CD4-positive, alpha-beta T cell treated with Interferon alpha-2 for 1 hour (primary cell): ENCODE measurements at places on chromosomes 13 and 19.

DNA sequence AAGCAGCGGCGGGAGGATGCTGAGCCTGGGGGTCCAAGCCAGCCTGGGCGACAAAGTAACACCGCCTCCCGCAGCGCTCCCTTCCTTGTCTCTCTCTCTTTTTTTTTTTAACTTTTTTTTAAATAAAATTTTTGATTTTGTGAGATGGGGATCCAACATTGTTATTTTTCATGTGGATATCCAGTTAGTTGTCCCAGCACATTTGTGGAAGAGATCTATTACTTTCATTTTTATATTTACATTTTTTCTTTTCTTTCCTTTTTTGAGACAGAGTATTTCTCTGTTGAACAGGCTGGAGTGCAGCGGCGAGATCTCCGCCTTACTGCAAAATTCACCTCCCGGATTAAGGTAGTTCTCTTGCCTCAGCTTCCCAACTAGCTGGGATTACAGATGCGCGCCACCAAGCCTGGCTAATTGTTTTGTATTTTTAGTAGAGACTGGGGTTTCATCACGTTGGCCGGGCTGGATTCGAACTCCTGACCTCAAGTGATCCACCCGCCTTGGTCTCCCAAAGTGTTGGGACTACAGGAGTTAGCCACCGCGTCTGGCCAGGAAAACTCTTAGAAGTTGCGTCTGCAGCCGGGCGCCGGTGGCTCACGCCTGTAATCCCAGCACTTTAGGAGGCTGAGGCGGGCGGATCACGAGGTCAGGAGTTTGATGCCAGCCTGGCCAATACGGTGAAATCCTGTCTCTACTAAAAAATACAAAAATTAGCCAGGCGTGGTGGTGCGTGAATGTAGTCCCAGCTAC, 19.4 kb downstream of the ZNF816 start:
- no peak for DNase-seq

DNA sequence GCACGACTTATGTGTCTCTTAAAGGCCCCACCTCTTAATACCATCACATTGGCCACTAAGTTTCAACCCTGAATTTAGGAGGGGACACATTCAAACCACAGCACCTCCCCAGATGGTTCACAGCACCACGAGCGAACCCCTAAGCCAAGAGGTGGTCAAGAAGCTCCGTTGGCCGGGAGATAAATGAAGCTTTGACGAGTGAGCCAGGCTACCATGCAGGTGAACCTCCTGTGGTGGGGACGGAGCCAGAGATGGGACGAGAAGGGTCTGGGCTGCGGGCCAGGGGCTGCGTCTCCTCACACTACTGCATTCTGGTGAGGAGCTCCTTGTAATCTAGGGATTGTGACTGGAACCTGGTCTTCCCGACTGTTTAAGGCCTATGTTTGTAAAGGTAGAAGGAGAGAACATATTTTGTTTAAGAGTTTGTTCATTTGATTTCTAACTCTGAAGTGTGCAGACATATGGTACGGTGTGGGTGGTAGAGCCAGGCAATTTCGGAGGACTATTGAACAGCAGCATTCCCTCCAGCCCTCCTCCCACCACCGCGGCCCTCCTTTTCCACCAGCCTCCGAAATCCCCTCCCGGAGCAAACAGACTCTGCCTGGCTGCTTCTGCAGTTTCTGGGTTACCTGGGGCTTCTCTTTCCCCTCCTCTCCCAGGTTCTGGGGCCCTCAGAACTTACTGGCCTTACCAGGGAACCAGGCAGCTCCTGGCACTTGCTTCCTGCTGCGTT, 31.3 kb downstream of the SIAH3 start:
- DNase-seq: no peak

DNA sequence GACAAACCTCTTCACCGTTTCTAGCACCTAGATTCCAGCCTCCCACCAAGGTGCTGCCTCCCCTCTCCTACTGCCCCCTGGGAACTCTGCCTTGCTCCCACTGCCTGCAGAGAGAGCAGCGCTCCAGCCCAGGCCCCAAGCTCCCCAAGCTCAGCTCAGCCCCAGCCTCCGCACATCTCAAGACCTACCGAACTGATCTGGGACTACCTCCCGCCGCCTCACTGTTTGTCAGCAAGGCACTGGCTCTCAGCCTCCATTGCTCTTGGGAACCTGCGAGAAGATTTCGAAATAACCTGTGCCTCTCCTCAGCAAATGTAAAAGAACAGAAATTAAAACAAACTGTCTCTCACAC, 92.4 kb upstream of the GPR183 start:
- no peak for DNase-seq

GRCh38 chr13:107767119-107767518, 448.2 kb downstream of the LIG4 start:
- no peak for DNase-seq

- peak; percentile 25 for DNase-seq
Observed at GRCh38 chr19:6590258-6590826, 608 bp downstream of the CD70 start.

DNA sequence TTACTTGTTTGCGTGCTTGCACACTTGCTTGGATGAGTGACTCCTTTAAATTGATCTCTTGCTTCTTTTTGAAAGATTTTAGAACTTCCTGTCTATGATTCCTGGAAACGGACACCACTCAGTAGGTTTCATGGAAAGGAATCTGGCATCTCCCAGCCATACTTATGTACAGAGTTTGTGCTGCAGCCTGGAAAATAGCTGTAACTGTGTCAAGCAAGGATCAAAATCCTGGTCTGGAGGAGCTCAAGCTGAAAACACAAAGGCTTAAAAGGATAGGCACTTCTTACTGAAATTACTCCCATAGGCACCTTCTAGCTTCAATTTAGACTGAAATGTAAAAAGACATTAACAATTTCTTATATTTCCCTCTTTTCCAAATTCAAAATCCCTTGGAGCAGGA, 1.4 kb upstream of the FREM2 start:
- DNase-seq: no peak

GRCh38 chr13:74229242-74229641, 95.0 kb upstream of the KLF12 start:
- no peak for DNase-seq

DNA sequence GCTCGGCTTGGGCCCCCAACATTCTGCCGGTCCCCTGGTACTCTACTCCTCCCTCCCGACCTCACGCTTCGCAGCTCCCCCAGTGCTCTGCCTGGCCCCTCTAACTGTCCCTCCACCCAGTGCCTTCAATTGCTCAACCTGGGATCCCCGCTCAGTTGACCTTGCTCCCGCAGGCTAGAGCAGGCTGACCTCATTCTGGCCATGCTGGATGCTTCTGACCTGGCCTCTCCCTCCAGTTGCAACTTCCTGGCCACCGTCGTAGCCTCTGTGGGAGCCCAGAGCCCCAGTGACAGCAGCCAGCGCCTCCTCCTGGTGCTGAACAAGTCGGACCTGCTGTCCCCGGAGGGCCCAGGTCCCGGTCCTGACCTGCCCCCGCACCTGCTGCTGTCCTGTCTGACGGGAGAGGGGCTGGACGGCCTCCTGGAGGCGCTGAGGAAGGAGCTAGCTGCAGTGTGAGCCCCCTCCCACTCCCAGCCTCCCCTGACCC, 3.6 kb downstream of the GTPBP3 start:
- DNase-seq: no peak

DNA sequence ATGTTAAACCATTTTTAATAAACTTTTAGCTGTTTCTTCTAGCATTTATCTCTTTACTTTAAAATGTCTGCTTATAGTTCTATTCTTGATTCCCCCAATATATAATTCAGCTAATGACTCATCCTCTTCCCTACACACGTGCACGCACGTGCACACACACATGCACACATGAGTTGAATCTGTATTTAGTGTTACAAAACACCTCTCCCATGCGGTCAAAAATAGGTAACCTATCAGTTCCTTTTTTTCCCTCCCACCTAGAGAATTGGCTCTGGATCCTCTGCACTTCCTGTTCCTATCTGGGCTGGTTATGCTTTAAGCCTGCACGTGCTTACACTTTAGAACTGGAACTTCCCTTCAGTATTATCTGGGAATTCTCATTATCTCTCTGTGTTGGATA, 144.1 kb downstream of the PAN3 start:
- DNase-seq: no peak

DNA sequence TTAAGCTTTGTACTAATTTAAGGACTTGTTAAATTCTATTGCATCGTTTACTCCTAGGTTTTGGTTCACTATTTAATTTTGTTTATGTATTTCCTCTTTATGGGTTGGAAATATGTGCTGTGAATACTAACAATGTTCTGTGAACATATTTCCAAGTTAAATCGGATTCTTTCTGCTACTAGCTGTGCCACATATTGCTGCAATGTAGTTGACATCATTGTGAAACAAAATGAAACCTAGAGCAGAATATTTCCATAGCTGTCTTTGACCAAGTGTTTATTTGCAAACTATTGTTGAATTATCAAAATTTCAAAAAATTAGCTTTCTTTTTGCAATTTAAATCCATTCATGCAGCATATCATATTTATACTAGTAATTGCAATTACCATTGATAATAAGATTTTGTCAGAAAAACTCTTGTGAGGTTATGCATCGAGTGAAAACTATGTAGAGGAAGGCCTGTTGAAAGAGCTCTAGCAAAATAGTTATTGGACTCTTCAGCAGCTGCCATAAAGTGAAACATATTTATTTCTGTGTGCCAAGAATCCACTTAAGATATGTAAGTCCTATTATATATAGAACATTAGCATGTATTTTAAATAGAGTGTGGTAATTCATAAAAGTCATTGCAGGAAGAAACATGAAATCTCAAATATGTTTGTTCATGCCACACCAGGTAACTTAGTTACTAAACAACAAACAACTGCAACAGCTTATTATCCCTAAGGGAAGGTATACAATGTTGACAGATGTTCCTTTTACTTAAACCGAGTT, 575.1 kb downstream of the SLITRK6 start:
- no peak for DNase-seq

DNA sequence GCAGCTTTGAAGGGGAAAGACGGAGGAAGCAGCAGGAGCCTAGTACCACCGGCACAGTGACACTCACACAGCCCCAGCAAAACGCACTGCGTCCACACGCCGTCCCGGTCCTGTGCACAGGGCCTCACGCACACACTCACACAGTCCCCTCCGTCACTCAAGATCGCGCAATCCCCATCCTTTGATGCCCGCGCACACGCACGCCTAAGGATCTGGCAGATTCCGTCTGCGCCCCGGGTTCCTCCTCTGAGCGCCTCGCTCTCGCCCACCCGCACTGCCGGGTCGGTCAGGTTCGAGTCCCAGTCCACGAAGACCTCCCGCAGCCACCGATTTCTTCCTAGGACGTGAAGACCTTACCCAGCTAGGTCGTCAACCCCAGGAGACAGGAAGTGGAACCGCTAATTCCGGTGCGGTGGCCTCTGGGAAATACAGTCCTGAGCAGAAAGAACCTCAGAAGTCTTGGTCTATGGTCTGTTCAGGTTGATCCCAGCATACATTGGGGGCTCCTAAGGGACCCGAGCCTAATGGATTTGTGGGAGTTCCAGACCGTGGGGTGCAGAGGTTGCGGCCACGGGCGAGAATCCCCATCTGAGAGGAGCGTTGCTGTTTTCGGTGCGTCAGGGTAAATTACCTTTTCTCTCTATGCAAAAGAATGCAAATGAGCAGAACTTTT, at the start of gene ZNF780B:
Gene ZNF780B (minus strand): TSS at position 400 of the 673 bp plus-strand sequence. CDS start 5,899 bp downstream, outside the sequence.
- peak; percentile 69 for DNase-seq

DNA sequence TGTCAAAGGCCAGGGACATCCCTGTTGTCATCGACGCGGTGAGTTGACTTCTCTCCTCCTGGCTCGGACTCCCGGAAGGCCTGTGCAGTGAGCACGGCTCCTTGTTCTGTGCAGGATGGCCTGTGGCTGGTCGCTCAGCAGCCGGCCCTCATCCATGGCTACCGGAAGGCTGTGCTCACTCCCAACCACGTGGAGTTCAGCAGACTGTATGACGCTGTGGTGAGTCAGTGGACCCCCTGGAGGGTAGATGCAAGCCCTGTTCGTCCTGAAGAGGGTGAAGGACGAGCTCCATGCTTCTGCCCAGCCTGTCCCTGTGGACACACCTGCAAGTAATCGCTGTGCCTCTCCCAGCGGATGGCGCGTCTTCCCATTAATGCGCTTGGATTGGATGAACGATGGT, 19.2 kb downstream of the NAXD start:
- DNase-seq: no peak

DNA sequence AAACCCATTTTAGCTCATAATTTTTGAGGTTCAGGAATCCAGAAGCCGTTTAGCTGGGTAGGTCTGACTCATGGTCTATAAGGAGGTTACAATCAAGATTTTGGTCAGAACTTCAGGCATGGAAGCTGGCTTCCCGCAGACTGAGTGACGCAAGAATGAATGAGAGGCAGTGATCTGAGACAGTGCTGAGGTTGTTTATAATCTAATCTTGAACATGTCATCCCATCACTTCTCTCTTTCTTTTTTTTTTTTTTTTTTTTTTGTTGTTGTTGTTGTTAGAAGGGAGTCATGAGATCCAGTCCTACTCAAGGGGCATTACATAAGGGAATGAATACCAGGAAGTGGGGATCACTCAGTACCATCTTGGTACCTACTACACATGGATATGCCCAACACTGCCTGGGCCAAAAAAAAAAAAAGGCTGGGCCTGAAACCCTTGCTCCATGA, 217.4 kb downstream of the DLEU7 start:
- DNase-seq: no peak

GRCh38 chr13:24500977-24501376, 11.6 kb downstream of the PARP4 start:
- no peak for DNase-seq

DNA sequence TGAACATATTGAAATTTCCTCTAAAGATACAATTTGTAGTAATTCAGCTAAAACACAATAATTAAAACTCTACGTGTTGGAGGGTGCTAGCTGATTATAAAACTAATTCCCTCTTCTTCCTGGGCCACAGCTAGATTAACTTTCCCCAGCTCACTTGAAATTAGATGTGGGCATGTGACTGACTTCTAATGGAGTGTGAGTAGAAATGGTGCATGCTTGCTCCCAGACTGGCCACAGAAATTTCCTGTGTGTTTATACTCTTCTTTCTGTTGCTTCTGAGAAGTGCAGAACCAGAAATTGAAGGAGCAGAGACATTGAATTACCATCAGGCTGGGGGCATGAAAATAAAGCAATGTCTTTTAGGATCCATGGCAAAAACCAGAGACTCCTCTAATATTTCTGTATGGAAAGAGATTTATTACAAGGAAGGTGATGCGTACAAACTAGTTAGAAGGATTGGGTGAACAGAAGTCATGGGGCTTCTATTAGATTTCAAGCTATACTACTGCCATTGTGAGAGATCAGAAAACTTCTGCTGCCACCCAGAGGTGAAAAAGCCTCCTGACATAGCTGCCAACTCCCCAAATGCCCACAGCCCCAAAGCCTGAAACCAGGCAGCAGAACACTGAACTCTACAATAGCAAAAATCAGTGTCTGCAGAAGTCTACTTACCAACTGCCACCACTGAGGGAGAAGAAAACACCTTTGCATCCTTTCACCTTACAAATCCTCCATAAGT, 379.2 kb upstream of the MIR17HG start:
- no peak for DNase-seq

GRCh38 chr13:40927929-40928328, 91.2 kb downstream of the ELF1 start:
- DNase-seq: no peak

GRCh38 chr13:109868578-109869311, 82.4 kb upstream of the IRS2 start:
- no peak for DNase-seq

- no peak for DNase-seq
Observed at GRCh38 chr13:94716016-94716415, 3.7 kb upstream of the SOX21 start.

- no peak for DNase-seq
Observed at GRCh38 chr19:16946951-16947940, 58.4 kb downstream of the F2RL3 start.
